Right ventricle myocardium superior (tissue), 1 donor: ENCODE measurements at places on chromosomes 11 and 22.

GRCh38 chr11:57340039-57340615, 2.0 kb downstream of the P2RX3 start:
- no peak for DNase-seq

GRCh38 chr11:117613521-117613920, 183.5 kb downstream of the DSCAML1 start:
- DNase-seq, result no peak

GRCh38 chr11:3085052-3085451, 27.8 kb upstream of the CARS1 start:
- peak; percentile 8 for DNase-seq

DNA sequence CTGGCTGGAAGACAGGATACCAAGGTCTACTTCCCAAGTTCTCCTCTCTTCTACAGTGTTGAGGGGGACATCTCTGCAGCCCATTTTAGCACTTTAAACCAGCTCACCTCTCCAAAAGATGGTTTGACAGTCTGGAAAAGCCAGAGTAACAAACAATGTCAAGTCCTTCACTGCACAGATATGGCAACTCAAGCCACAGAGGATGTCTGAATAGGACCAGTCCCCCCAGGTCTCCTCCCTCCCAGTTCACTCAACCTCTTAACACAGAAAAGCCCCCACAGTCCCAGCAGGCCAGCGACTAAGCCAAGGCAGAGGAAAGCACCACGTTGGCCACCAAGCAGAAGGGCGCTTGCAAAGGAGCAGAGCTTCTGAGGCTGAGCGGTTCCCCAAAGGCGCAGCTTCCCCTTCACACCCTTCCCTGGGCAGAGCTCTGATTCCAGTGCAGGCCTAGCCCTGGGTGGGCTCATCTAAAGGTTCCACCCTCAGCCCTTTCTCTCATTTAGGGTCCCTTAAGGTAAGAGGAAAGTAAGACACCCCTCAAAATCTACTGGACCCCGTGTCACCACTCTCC, 62.7 kb downstream of the PAK1 start:
- DNase-seq, result peak; percentile 52

DNA sequence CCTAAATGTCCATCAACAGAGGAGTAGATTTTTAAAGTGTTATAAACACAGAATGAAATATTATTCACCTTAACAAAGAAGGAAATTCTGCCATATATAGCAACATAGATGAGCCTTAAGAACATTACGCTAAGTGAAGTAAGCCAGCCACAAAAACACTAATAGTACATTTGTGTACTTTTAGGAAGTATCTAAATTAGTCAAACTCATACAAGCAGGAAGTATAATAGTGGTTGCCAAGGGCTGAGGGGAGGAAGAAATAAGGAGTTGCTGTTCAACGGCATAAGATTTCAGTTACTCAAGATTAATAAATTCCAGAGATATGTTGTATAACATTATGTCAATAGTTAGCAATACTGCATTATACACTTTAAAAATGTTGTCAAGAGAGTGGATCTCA, 181.7 kb upstream of the ZC3H12C start:
- no peak for DNase-seq

- no peak for DNase-seq
These were observed 55.8 kb downstream of the CCDC34 start for GRCh38 chr11:27307232-27307631.

DNA sequence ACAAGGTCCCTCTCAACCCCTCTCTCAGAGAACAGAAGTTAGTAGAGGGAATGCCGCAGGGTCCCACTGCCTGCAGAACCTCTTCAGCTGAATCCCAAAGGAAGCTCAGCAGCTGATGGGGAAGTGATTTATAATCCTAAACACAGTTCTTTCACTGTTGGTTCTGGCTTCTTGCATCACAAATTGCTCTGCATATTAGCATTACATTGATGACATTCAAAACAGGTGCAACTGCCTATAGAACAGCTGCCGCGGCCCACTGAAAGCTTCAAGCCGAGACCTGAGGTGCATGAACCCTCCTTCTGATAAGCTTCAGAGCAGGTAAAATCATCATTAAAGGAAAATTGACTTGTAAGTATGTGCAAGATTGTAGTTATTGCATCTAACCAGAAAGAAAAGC, 75.2 kb upstream of the KIRREL3 start:
- no peak for DNase-seq

DNA sequence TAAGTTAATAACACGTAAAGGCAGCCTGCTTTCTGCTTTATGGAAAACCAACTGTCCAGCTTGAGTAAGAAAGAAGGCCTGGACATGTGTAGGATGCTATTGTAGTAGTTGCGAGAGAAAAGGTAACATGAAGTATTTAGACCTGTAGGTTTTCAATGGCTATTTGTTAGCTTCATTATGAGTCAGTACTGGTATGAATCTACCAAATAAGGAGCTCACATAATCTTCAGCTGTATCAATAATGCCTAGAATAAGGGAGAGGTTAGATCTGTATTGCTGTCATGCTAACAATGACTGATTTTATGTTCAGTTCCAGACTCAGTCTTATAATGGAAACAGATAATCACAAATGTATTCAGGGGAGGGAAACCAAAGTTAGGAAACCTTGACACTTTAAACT, 550.3 kb downstream of the CNTN5 start:
- no peak for DNase-seq

DNA sequence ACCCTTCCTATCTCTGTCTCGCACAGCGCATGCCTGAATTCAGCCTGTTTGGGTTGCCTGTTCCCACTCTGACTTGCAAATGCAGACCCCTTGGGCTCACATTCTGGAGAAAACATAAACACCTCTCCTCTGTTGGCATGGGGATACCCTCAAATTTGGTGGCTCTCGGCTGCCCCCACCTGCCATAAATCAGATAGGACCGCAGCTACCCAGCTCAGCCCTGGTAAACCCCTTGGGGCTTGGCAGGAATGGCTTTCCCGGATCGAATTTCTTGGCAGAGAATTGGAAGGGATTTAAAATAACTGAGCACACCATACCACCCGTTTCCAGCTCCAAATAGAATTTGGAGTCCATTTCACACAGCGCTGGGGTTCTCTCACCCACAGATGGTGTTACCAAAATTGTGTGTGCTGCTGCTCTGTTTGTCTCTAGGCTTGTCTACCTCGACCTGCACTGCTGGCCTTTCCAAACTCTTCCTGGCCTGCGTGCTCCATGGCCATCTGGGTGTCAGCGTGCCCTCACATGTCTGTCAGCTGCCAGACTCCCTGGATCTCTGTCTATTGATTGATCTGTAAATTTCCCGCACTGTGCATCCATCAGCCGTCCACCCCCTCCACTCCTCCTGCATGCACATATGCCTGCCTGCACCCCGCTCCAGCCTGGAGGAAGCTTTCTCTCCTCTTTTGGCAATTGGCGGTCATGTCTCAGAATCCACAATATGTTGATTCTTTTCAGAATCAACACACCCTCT, 134.0 kb downstream of the NTM start:
- no peak for DNase-seq

GRCh38 chr11:76200006-76200940, 6.0 kb downstream of the WNT11 start:
- no peak for DNase-seq

DNA sequence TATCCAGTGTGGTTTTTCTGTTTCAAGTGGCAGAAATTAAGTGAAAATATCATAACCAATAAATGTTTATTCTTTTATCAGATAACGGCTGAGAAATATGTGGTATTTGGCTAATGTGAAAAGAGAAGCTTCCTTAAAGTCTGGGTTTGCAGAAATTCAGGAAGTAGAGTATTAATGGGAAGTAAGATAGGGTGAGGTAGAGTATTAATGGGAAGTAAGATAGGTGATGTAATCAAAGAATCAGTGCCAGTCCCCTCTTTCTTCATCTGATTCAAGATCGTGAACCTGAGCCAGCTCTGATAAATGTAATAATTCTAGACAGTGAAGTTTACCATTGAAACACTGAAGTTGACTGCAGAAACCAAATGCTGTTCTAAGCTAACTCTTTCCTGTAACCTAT, 30.9 kb downstream of the TRPC6 start:
- no peak for DNase-seq

GRCh38 chr22:25896592-25896991, 154.6 kb downstream of the MYO18B start:
- DNase-seq, result no peak

DNA sequence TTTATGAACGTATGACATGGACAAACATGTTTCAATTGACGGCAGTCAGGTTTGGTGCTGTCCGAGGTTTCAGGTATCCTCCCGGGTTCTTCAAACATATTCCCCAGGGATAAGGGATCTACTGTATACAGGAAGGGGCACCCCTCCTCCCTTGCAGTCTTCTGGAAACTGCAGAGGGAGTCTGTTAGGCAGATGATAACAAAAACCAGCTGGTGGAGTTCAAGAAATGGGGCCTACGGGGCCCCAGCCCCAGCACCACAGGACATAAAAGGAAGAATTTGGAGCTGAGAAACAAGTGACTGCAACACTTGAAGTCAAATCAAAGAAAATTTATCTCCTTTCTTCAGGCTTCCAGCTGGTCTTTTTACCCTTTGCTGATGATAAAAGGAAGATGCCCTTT, 32.1 kb downstream of the SNU13 start:
- no peak for DNase-seq

GRCh38 chr11:68002575-68002937, 1.3 kb downstream of the UNC93B1 start:
- DNase-seq, result no peak
